Epithelial cell of proximal tubule (primary cell): ENCODE measurements at places on chromosomes 4 and X. TPM values are rescaled to one million over a fixed set of nuclear protein-coding genes. Genes with fewer than 3 reads are reported as not detected.

DNA sequence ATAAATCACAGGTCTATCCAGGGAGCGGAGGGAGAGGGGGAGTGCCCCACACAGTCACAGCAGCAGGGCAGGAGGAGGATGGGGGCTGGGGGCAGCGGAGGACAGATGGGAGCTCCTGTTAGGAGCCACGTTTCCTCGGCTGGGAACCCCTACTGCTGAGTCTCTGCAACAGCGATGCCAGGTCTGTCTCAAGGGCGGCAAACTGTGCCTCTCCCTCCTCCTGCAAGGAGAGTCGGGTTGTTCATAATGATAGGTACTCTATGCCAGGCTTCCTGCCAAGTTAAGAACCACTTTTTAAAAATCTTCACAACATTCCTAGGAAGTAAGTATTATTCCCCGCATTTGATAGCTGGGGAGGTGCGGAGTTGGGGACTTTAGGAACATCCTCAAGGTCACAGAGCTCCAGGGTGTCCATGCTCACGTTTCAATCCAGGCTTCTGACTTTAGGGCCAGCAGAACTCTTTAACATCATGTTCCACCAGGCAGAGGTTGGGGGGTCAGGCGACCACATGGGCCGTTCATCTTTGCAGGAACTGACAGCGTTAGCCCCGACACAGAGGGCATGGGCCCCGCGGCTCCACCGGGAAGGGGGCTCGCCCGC, 98.3 kb upstream of the MAML3 start:
- DNase-seq, result no peak

Gene CXorf65
- total RNA-seq, result not detected in 2 replicates

Gene RAB41
- not detected in 2 replicates for total RNA-seq

Gene OTC
- not detected in 2 replicates for total RNA-seq

GRCh38 chr4:127071443-127071842, 561.3 kb upstream of the INTU start:
- DNase-seq, result no peak

DNA sequence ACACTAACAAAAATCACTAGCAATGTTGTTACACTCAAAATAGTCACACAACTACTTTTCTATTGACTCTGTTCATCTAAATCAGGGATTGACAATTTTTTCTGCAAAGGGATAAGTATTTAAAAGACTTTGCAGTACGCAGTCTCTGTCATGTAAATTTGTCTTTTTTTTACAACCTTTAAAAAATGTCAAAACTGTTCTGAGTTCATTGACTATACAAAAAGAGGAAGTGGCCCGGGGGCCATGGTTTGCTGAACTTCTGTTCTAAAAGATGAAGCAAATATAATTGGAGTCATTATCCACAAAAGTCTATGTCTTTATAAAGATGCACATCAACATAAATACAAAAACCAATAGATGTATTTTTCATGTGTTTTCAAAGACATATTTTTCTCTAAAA, 1310.3 kb downstream of the RPA4 start:
- DNase-seq, result no peak

- DNase-seq, result no peak
These were observed 5.4 kb downstream of the RNF150 start for GRCh38 chr4:141127884-141128283.

GRCh38 chr4:185879666-185880312, 67.8 kb upstream of the SORBS2 start:
- no peak for DNase-seq
